ENCODE measurements at places on chromosomes 2 and 18.
A peak's percentile ranks its signal among the peaks of the same experiment; 100 is the strongest.

DNA sequence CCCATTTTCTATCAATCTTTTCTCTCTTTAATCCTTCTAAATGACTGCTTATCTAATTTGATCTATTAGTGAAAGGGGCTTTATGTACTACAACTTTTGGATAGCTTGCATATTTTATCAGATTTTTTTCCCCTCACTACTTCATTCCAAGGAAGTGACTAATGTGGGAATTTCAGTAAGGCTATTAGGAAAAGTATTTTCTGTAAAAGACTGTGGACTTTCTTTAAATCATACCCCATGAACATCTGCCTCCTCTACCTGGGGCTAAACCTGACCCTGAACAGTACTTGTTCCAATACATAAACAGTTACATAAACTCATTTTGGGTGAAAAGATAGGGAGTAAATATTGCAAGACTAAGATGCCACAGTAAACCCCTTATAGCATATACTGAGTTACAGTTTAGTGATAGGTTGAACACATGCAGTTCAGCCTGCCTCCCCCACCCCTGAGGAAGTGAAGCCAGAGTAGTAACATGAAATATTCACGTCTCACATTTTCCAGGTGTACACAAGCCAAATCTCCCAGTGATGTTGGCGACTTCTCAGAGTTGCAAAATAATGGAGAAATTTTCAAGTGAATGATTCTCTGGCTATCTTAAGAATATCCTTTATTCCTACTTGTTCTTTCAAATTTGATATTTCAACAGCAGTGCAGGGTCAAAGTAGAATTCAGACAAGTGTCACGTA, 590.9 kb upstream of the ZEB2 start:
- peak; percentile 11 for DNase-seq

- DNase-seq, result no peak
Measured at GRCh38 chr2:64106481-64106880, 37.7 kb downstream of the PELI1 start.

DNA sequence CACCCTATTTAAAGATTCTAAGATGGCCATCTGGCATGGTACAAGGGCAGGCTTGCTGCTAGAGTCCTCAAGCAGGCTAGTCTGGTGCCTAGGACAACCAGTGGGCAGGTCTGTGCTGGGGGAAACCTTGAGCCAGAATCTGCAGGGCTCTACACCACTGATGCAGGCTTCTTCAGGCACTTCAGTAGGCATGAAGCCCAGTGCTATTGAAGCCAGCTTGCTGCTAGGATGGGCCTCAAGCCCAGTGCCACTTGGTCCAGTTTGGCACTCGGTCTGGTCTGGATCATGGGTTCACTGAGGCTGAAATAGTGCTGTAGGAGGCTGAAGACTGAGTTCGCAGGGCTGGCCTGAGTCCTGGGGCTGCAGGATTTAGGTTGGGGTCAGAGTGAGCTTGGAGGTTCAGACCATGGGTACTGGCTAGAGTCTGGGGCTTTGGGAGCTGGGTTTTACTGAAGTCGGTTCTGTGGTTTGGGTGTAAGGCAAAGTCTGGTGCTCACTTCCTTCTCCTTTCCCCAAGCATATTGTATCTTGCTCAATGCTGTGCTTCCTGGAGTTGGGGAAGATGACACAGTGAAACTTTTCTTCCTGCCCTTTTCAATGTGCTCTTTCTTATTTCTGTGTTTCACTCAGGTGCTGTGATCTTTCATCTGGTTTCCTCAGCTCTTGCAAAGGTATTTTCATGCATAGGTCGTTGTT, 41.2 kb downstream of the SP100 start:
- no peak for DNase-seq

DNA sequence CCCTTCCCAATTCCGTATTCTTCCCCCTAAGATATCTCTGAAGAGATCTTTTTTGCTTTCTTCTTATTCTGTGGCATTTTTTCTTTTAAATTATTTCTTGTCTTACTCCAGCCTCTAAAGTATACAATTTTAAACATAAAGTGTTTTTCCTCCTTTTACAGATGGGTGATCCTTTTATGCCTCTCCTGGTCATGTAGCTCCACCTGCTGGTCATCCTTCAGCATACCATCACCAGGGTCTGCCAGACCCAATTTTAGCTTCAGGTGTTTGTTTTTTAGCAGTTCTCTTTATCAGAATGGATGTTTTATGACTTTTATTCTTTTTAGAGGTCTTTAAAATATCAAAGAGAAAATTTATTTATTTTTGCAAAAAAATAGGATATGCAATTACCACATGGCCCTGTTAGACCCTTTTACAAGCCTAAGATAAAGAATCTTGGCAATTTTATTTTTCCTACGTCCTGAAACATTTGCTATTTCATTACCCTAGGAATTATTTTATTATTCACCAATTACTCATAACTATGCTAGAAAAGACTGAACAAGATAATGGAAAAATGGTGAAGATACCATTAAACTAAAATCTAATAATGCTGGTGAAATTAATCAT, 55.5 kb downstream of the PIGN start:
- peak; percentile 55 for DNase-seq

GRCh38 chr2:229971298-229971790, 49.0 kb downstream of the FBXO36 start:
- DNase-seq, result no peak

DNA sequence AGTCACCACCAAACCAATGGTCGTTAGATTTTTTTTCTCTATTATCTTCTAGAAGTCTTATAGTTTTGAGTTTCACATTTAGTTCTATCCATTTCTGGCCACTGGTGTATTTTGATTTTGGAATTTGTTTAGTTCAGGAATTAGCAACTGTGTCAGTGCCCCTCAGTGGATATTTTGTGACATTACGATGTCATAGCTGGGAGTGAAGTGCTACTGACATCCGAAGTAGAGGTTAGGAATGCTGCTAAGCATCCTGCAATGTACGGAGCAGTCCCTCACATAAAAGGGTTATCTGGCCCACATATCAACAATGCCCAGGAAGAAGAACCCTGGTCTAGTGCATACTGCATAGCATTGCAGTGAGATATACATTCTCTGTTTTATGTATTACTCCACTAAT, 157.4 kb upstream of the RGPD4 start:
- DNase-seq, result no peak

DNA sequence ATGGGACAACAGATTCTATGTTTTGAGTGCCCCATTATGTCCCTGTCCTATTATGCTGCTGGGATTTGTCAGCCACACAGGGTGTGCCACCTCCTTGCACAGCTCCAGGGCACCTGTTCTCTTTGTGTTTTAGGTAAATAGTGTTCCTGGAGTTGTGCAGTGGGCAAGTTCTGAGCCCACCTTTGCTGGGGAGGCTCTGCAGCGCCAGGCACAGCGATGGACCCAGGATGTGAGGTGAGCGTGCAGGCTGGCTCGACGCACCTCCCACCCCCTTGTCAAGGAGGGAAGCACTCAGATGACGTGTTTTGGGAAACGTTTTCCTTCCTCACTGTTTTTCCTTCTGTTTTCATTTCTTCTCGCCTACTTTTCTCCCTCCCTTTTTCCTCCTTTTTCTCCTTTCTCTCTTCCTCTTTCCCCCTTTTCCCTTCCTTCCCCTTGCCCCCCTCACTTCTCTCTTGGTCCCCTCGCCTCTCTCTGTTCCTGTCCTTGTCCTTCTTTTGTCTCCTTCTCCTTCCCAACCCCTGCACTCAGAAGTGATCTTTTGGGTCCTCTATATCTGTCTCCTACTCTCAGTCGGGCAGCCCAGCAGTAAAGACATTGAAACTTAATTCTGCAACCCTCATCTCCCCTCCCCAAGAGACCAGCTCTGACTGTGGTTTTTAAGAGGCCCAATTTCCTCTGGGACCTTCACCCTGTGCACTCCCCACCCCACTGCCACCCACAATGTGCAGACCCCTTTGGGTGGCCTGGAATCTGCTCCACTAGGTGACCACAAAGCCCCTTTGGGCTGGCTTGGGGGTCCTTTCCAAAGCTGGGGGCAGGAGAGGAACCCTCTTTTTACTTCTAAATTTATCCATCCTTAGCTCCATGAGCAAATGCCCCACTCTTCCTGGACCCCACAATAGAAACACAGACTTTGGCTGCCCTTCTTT, 104.0 kb downstream of the MCFD2 start:
- DNase-seq, result no peak

GRCh38 chr2:65710356-65710755, 278.0 kb upstream of the SPRED2 start:
- DNase-seq, result no peak

DNA sequence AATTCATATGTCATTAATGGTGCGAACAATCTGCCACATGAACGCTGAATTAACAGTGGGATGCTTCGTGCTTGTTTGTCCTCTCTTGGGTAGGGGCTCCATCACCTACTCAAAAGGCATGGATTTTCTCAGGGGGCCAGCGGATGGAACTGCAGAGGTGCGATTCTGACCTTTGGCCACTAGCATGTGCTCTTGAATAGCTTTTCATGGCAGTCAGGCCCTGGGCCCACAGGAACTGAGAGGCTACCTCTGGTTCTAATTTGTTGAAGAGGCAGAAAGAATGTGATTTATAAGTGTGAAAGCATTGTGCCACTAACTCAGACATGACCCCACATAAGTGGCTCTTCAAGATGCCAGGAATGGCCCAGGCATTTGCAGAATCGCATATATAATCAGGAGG, 283.2 kb downstream of the INSIG2 start:
- peak; percentile 49 for DNase-seq

DNA sequence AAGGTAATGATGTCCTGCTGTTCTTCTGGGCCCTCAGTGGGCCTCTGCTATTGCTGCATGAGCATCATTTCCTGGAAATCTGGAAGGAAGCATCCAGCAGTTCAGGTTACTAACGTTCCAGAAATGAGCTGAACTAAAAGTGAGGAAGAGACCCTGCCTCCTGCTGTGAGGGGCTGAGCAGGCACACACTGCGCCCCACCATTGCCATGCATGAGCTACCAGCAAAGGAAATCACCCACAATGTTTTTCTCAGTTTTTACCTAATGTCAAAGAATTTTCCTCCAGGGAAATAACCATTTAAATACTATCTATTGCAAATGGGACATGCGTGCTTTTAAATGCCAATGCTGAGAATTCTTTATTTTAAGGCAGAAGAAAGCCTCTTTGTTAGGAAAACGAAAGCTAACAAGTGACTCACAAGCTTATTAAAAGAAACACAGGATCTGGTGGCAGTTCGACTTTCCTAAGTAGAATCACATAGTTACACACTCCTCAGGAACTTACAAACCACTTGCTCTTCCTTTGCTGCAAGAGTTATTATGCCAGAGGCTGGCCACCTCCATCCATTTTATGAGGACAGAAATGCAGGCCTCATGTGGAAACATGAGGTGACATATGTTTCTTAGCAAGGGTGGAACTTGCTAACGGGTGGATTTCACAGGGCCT, 152.6 kb upstream of the TTC39C start:
- peak; percentile 66 for DNase-seq

- no peak for DNase-seq
Measured at GRCh38 chr2:14804902-14805301, 172.4 kb downstream of the LRATD1 start.

GRCh38 chr2:10188729-10189305, 66.3 kb downstream of the RRM2 start:
- DNase-seq, result no peak

DNA sequence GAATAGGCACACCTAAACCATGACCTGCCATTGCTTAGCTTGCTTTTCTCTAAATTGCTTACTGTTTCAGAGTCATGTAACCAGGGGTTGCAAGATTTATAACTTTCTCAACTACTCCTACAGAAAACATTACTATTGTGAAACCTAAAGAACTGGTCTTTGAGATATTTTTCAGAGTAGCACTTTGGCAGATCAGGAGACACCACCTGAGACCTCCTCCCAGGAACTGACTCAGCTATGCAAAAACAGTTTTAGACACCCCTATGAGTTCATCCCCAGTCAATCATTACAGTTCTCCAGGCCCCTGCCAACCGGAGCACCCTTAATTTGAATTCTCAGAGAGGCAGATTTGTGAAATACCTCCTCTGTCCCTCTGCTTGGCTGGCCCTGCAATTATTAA, 80.3 kb downstream of the MBOAT2 start:
- DNase-seq, result no peak

DNA sequence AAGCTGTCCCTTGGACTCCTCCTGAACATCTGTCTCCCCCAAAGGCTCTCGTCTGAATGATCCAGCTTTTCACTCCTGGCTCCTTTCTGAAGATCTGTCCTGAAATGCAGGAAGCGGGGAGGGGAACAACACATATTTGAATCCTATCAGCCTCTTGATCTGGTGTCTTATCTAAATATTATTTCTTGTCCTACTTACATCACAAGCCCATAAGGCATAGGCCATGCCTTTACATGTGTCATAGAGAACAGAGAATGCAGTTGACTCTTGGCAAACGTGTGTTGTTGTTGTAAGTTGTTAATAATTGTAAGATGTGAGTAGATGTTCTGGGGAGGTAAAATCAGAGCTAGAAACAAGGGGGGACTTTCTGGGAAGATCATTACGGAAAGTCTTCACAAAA, 57.4 kb downstream of the GATA6 start:
- no peak for DNase-seq

- DNase-seq, result no peak
Measured at GRCh38 chr2:219182331-219183150, 4.5 kb downstream of the RETREG2 start.

GRCh38 chr2:63786471-63786870, 55.2 kb upstream of the UGP2 start:
- no peak for DNase-seq

GRCh38 chr2:11022591-11023273, 111.0 kb downstream of the KCNF1 start:
- DNase-seq, result peak; percentile 33

DNA sequence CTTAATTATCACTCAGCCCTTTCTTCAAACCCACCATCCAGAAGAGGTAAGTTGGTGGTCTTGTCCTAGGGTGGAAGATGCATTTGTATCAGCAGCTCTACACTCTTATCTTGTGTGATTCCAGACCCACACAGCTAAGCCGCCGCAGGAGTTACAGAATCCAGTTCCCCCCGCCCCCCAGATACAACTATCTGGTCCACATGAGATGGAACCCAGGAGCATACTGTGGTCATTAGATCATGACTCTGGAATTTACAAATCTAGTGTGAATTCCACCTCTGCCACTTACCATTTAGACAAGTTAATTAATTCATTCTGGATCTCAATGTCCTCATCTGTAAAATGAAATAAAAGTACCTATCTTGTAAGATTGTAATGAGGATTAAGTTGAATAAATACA, 486.4 kb downstream of the BCL11A start:
- DNase-seq, result peak; percentile 29

GRCh38 chr18:46680784-46681695, 24.0 kb upstream of the LOXHD1 start:
- no peak for DNase-seq

- peak; percentile 26 for DNase-seq
Measured at GRCh38 chr2:188675391-188676009, 298.7 kb upstream of the COL3A1 start.

- no peak for DNase-seq
Measured at GRCh38 chr2:75284345-75284744, 85.0 kb upstream of the TACR1 start.

GRCh38 chr18:58590254-58590653, 38.6 kb downstream of the ALPK2 start:
- DNase-seq, result no peak

GRCh38 chr2:170465241-170465640, 249.9 kb upstream of the SP5 start:
- peak; percentile 43 for DNase-seq

- DNase-seq, result no peak
Measured at GRCh38 chr2:64792300-64792699, 138.6 kb upstream of the SERTAD2 start.

All from Daoy (cell line).